ENCODE measurements at places on chromosomes 2 and 18.

DNA sequence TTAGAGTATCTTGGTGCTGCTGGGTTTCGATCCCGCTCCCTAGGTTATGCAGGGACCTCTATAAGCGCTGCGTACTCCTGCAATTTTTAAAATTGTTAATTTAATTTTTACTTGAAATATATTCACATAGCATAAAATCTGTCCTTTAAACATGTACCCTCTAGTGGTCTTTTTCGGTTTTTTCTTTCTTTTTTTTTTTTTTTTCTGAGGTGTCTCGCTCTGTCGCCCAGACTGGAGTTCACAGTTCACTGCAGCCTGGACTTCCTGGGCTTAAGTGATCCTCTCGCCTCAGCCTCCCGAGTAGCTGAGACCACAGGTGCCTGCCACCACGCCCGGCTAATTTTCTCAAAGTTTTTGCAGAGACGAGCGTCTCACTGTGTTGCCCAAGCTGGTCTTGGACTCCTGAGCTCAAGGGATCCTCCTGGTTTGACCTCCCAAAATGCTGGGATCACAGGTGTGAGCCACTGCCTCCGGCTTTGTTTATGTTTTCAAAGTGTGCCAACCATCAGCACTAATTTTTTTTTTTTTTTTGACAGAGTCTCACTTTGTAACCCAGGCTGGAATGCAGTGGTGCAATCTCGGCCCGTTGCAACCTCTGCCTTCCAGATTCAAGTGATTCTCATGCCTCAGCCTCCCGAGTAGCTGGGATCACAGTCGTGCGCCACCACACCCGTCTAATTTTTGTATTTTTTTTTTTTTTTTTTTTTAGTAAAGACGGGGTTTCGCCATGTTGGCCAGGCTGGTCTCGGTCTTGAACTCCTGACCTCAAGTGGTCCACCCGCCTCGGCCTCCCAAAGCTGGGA lies 585 bp upstream of the MOB1A start:
- peaks cover 16% of the 10 kb centered on the region for H3K4me1 ChIP-seq
- H3K36me3 ChIP-seq: peaks cover 42% of the 10 kb centered on the region
- peak overlapping the region; percentile 84 for H3K4me3 ChIP-seq
- no peak for DNase-seq

DNA sequence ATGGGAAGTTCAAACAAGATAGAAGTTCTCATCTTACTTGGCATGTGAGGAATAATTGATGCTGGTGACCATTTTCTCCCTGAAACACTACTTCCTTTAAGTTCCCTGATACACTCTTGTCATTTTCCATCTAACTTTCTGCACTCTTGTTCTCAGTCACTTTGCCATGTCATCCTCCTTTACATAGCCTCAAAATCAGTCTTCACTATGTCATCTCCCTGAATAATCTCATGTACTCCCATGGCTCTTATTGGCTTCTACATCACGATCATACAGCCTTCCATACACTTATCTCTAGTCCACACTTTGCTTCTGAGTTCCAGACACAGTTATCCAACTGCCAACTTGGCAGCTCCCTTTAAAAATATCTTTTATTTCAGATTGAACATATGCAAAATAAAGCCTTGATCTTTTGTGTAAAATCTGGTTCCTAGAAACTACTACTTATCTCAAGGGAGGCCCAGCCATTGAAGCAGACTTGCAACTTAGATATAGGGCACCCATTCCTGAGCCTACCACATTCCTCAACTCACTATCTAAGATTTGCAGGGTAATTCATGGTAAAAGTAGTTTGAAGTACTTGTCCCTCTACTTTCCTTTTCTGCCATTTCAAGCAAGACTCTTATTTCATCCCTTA lies 1070.2 kb upstream of the NXPH2 start:
- no peak for DNase-seq
- no peak overlapping the region for H3K27ac ChIP-seq
- no peaks in the 10 kb centered on the region for H3K27me3 ChIP-seq
- H3K4me3 ChIP-seq: no peak overlapping the region
- no peaks in the 10 kb centered on the region for H3K4me1 ChIP-seq
- no peaks in the 10 kb centered on the region for H3K36me3 ChIP-seq

- H3K4me1 ChIP-seq: no peaks in the 10 kb centered on the region
- H3K36me3 ChIP-seq: no peaks in the 10 kb centered on the region
- no peaks in the 10 kb centered on the region for H3K27me3 ChIP-seq
- no peak overlapping the region for H3K27ac ChIP-seq
These were observed 488.3 kb downstream of the CCDC85A start for GRCh38 chr2:56671973-56672569.

DNA sequence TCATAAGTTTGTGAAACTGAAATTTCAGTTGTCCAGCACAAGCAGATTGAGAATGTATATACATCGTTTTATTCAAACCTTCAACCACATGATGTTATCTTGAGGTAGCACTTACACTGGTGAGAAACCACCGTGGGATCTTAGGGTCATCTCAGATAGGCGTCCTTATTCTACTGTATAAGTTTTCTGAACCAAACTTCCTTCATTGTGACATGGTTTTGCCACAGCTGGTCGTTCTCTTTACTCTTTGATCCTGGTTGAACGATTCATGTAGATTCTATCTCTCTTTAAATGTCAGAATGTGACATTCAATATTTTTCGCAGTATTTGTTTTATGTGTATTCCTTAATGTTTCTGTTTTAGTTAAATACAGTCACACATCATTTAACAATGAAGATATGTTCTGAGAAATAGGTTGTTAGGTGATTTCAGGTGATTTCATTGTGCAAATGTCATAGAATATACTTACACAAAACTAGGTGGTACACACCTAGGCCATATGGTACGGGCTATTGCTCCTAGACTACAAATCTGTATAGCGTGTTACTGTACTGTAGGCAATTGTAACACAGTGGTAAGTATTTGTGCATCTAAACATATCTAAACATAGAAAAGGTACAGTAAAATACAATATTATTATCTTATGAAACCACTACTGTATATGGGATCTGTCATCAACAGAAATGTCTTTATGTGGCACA lies 17.9 kb upstream of the ARHGAP25 start:
- H3K27me3 ChIP-seq: peaks cover 78% of the 10 kb centered on the region
- DNase-seq: no peak
- no peak overlapping the region for H3K27ac ChIP-seq

GRCh38 chr2:222952204-222952603 lies 91.4 kb downstream of the ACSL3 start:
- no peak for DNase-seq
- H3K4me3 ChIP-seq: no peak overlapping the region
- no peak overlapping the region for H3K27ac ChIP-seq
- H3K27me3 ChIP-seq: no peaks in the 10 kb centered on the region
- no peaks in the 10 kb centered on the region for H3K36me3 ChIP-seq

- no peaks in the 10 kb centered on the region for H3K36me3 ChIP-seq
- H3K4me3 ChIP-seq: no peak overlapping the region
- no peak for DNase-seq
- no peaks in the 10 kb centered on the region for H3K4me1 ChIP-seq
These were observed 499.3 kb downstream of the PID1 start for GRCh38 chr2:228771774-228772173.

- H3K4me3 ChIP-seq: no peak overlapping the region
- peaks cover 19% of the 10 kb centered on the region for H3K4me1 ChIP-seq
- peaks cover 4% of the 10 kb centered on the region for H3K36me3 ChIP-seq
These were observed 37.1 kb downstream of the BCL2L11 start for GRCh38 chr2:111157798-111158197.

- no peaks in the 10 kb centered on the region for H3K4me1 ChIP-seq
- no peaks in the 10 kb centered on the region for H3K27me3 ChIP-seq
- H3K4me3 ChIP-seq: no peak overlapping the region
- peaks cover 4% of the 10 kb centered on the region for H3K36me3 ChIP-seq
These were observed 26.4 kb downstream of the RTP5 start for GRCh38 chr2:241895712-241896641.

DNA sequence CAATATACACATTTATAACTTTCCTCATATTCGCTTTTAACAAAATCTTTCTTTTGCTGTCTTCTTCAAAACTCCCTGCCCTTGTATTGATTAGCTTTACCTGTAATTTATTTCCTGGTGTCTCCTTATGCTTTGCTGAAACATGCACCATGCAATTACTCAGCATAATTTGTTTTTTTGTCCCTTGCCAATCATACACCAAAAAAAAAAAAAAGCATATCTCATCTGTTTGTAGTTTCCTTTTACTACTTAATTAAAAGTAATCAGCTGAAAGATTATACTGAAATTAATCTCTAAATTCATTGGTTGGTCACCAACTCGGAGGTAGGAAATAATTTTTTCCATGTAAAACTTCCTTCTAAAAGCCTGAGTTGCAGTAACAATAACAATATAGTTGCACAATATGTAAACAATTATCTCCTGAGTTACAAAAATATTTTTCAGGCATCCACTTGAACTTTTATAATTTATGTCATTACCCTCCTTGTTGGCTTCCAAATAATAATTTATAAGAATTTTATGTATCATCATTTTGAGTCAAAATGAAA lies 53.0 kb upstream of the ROCK1 start:
- H3K4me3 ChIP-seq: no peak overlapping the region
- H3K4me1 ChIP-seq: peaks cover 8% of the 10 kb centered on the region
- no peaks in the 10 kb centered on the region for H3K27me3 ChIP-seq
- H3K27ac ChIP-seq: no peak overlapping the region
- DNase-seq: no peak

GRCh38 chr18:56522816-56523215 lies 115.6 kb downstream of the TXNL1 start:
- H3K36me3 ChIP-seq: no peaks in the 10 kb centered on the region
- no peak overlapping the region for H3K4me3 ChIP-seq
- H3K27me3 ChIP-seq: peaks cover 68% of the 10 kb centered on the region
- no peak overlapping the region for H3K27ac ChIP-seq

DNA sequence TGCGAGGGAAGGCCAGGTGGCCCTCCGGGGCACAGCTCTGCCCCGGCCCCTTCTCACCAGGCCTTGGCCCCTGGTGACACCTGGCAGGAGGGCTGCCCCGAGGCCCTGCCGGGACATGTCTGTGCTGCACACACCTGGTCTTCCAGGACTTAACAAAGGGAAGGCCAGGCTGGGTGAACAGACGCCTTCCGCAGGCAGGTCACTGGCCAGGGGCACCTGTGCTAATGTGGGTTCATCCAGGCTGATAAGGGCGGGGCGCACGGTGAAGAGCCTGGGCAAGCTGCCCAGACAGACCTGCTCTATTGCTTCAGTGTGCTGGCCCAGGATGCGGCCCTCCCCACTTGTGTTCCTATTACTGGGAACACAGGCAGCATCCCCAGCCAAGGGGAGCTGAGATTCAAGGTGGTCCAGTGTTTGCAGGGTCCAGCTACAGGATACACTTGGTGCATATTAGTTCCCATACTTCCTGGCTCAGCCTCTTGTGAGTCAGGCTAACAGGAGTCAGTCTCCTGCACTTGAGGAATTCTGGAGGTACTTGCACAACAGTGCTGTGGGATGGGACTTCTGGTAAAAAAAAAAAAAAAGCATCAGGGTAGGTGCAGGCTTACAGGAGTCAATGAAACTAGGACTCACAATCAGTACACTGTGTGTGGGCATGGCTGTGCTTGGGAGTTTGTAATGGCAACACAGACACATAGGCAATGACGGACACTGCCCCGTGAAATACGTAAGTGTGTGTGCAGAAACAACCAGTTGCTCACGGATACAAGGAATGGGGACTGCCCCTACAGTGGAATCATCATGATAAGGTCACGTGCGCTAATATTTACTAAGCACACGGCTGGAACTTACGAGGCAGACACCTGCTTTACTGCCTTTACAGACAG lies 261.4 kb downstream of the TWIST2 start:
- H3K27me3 ChIP-seq: no peaks in the 10 kb centered on the region
- no peaks in the 10 kb centered on the region for H3K4me1 ChIP-seq
- H3K27ac ChIP-seq: no peak overlapping the region
- no peaks in the 10 kb centered on the region for H3K36me3 ChIP-seq

GRCh38 chr2:133838642-133839365 lies 270.5 kb upstream of the NCKAP5 start:
- no peak for DNase-seq
- no peak overlapping the region for H3K4me3 ChIP-seq
- H3K36me3 ChIP-seq: peaks cover 3% of the 10 kb centered on the region
- H3K4me1 ChIP-seq: peaks cover 31% of the 10 kb centered on the region
- no peaks in the 10 kb centered on the region for H3K27me3 ChIP-seq

DNA sequence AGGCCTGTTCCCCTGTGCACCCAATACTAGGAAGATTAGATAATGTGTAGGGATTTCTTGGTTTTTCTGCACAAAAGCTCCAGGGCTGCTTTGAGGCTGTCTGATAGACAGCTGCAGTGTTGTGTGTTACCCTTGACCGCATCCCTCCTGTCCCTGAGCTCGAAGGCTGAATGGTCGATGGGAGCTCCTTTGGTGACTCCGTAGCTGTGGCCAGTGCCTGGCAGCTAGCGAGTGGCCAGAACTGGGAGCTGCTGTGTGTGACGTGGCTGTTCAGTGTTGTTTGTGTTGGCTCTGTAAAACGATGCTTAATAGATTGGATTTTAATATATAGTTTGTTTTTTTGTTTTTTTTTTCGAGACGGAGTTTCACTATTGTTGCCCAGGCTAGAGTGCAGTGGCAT lies 170.0 kb downstream of the AGAP1 start:
- H3K27me3 ChIP-seq: no peaks in the 10 kb centered on the region
- no peak for DNase-seq
- peaks cover 22% of the 10 kb centered on the region for H3K4me1 ChIP-seq
- H3K4me3 ChIP-seq: no peak overlapping the region

DNA sequence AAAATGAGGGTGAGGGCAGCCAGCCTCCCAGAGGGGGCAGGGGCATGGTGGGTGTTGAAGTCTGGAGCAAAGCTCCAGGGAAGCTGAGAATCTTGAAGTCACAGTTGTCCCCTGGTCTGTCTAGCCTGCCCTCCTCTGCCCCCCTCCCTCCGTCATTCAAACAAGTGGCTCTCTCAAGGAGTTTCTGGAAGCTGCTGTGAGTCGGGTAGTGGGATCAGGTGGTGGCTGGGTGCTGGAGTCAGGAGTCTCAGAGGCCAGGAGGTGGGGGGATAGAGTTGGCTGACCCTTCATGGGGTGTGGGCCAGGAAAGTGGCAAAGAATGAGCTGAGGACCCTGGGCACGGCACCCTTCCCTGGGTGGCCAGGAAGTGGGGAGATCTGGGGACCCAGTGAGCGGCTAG lies 495 bp upstream of the ASIC4 start:
- peaks cover 29% of the 10 kb centered on the region for H3K4me1 ChIP-seq
- peaks cover 29% of the 10 kb centered on the region for H3K36me3 ChIP-seq
- H3K4me3 ChIP-seq: peak overlapping the region; percentile 56
- H3K27me3 ChIP-seq: peaks cover 98% of the 10 kb centered on the region

DNA sequence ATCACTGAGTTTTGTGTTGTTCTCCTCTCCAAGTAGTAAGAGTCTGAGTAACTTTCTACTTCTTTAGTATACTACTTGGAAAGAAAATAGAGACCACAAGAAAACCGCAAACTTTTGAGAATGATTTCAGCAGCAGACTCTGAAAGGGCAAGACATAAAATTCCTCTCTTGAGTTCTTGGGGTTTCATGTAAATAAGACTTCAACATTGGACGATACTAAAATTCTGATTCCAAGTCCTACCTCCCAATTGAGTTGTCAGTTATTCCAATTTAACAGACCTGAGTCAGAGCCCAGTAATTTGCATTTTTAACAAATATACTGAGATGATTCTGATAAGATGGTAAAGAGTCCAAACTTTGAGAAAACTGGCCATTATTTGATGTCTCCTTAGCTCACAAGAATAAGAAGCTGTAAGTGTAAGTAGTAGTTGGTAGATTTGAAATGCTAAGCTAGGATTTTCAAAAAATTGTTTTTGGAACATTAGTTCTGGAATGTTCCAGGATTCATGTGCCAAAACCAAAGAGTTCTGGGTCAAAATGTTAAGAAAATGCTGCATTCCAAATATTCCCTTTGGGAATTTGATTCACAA lies 261.6 kb upstream of the SPOPL start:
- H3K27ac ChIP-seq: no peak overlapping the region
- H3K4me3 ChIP-seq: no peak overlapping the region
- H3K36me3 ChIP-seq: no peaks in the 10 kb centered on the region
- no peak for DNase-seq

GRCh38 chr18:3388323-3388722 lies 61.6 kb upstream of the TGIF1 start:
- DNase-seq: no peak
- no peaks in the 10 kb centered on the region for H3K36me3 ChIP-seq
- no peak overlapping the region for H3K4me3 ChIP-seq

All from Calu3 (cell line).